ENCODE measurements at places on chromosomes 2 and 18. TPM values are rescaled to one million over a fixed set of nuclear protein-coding genes. Genes with fewer than 3 reads are reported as not detected.
A peak's percentile ranks its signal among the peaks of the same experiment; 100 is the strongest.

DNA sequence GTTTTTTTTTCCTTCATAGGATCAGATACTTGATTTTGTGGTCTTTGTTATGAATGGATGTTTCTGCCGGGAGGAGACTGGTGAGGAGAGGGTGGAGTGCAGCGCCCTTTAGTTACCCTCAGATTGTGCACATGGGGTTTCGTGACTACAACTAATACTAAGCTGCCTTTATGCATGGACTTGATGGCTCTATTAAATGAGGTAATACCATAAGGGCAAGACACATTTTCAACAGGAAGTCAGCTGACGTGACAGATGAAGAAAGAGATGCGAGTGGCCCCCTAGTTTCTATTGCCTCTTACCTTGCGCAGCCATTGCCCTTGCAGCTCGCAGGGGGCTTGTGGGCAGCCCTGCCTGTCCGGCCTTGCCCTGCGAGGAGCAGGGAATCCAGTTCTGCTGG, 24.4 kb downstream of the ZNF407 start:
- H3K4me3 ChIP-seq: no peak overlapping the region
- no peak overlapping the region for H3K27ac ChIP-seq
- no peaks in the 10 kb centered on the region for H3K36me3 ChIP-seq
- H3K4me1 ChIP-seq: no peaks in the 10 kb centered on the region

- no peak for DNase-seq
- H3K36me3 ChIP-seq: no peaks in the 10 kb centered on the region
- peaks cover 13% of the 10 kb centered on the region for H3K27me3 ChIP-seq
- no peaks in the 10 kb centered on the region for H3K4me1 ChIP-seq
Observed at GRCh38 chr18:48208432-48209140, 200.6 kb downstream of the ZBTB7C start.

Gene IL1F10
- total RNA-seq: not detected

Gene PROKR1
- total RNA-seq: not detected

GRCh38 chr2:11161747-11162146, 6.5 kb downstream of the SLC66A3 start:
- H3K4me3 ChIP-seq: no peak overlapping the region
- no peak overlapping the region for H3K27ac ChIP-seq
- DNase-seq: no peak
- no peaks in the 10 kb centered on the region for H3K36me3 ChIP-seq
- no peaks in the 10 kb centered on the region for H3K27me3 ChIP-seq

GRCh38 chr2:67234440-67234839, 162.7 kb upstream of the ETAA1 start:
- no peak overlapping the region for H3K27ac ChIP-seq
- no peaks in the 10 kb centered on the region for H3K27me3 ChIP-seq
- no peak for DNase-seq
- H3K36me3 ChIP-seq: no peaks in the 10 kb centered on the region
- H3K4me3 ChIP-seq: no peak overlapping the region
- H3K4me1 ChIP-seq: no peaks in the 10 kb centered on the region

Gene CDK15
- not detected for total RNA-seq

- H3K4me3 ChIP-seq: no peak overlapping the region
- H3K27ac ChIP-seq: no peak overlapping the region
- no peaks in the 10 kb centered on the region for H3K36me3 ChIP-seq
- H3K27me3 ChIP-seq: no peaks in the 10 kb centered on the region
- DNase-seq: no peak
- no peaks in the 10 kb centered on the region for H3K4me1 ChIP-seq
Observed at GRCh38 chr2:220887876-220888275, 684.2 kb downstream of the EPHA4 start.

Gene VWC2L
- total RNA-seq: not detected

DNA sequence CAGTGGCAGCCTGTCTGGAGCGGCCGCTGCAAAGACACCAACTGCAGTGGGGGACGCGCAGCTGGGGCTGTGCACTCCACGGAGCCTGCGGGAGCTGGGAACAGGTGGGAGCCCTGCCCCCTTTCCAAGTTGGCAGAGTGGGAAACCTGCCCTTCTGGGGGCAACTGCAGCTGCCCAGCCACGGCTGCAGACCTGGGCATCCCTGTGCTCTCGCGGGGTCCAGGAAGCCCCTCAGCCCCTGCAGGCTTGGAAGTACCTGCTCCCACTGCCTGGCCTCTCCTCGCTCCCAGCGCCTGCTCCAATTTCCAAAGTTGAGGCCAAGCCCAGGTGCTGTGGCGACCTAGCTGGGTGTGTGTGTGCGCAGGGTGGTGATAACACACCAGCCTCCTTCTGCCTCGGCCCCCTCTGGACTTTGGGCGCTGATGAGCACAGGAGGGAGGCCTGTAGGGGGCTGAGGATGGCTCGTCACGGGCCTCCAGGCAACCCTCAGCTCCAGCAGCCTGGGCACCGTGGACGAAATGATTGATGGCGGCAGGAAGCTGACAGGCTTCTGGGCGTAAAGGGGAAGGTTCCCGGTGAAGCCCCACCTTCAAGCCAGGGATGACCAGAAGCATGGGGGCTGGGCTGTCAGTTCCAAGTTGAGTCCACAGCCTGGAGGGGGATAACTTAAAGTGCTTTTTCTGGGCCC, 76.9 kb downstream of the PTPN4 start:
- 0 out of 2 replicates have a peak, but pooled peaks cover 3% of the 10 kb centered on the region for H3K4me1 ChIP-seq
- H3K27ac ChIP-seq: no peak overlapping the region
- no peak overlapping the region for H3K4me3 ChIP-seq

DNA sequence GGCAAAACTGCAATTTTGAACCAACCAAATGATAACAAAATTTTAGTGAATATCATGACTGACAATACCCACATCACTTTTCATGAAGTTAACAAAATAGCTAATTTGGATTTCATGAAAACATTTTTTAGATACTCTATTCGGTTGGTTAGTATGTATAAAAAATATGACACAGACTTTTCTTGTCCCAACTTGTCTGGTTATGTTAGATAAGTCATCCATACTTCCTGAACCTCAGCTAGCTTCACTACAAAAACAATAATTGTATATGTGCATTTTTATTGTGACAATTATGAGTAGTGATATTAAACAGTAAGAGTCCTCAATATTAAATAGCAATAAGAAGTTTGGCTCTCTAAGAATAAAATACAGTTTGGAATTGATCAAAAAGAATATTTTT, 408.1 kb upstream of the DSEL start:
- DNase-seq: no peak
- H3K27me3 ChIP-seq: no peaks in the 10 kb centered on the region
- H3K36me3 ChIP-seq: no peaks in the 10 kb centered on the region
- no peak overlapping the region for H3K4me3 ChIP-seq
- H3K4me1 ChIP-seq: no peaks in the 10 kb centered on the region

- H3K4me3 ChIP-seq: peak overlapping the region; percentile 30
- no peak overlapping the region for H3K27ac ChIP-seq
- H3K36me3 ChIP-seq: no peaks in the 10 kb centered on the region
- no peaks in the 10 kb centered on the region for H3K27me3 ChIP-seq
- peaks cover 10% of the 10 kb centered on the region for H3K4me1 ChIP-seq
Observed at GRCh38 chr2:174442546-174443510, 44.0 kb downstream of the GPR155 start.

GRCh38 chr2:235713189-235713588, 219.3 kb downstream of the AGAP1 start:
- H3K27me3 ChIP-seq: no peaks in the 10 kb centered on the region
- peaks cover 6% of the 10 kb centered on the region for H3K36me3 ChIP-seq
- H3K4me3 ChIP-seq: no peak overlapping the region
- no peak for DNase-seq
- H3K27ac ChIP-seq: no peak overlapping the region

GRCh38 chr2:31811482-31811881, 199.3 kb downstream of the MEMO1 start:
- H3K4me3 ChIP-seq: no peak overlapping the region
- DNase-seq: no peak
- H3K4me1 ChIP-seq: no peaks in the 10 kb centered on the region
- H3K36me3 ChIP-seq: no peaks in the 10 kb centered on the region

- H3K4me3 ChIP-seq: no peak overlapping the region
- H3K27ac ChIP-seq: peak overlapping the region; percentile 36
- no peaks in the 10 kb centered on the region for H3K27me3 ChIP-seq
- DNase-seq: peak; percentile 4
- H3K4me1 ChIP-seq: peaks cover 14% of the 10 kb centered on the region
Observed at GRCh38 chr18:58091099-58091611, 47.1 kb downstream of the NEDD4L start.

GRCh38 chr2:230676546-230676945, 36.1 kb upstream of the CAB39 start:
- H3K36me3 ChIP-seq: no peaks in the 10 kb centered on the region
- DNase-seq: no peak
- H3K4me1 ChIP-seq: peaks cover 4% of the 10 kb centered on the region
- no peak overlapping the region for H3K4me3 ChIP-seq
- H3K27ac ChIP-seq: no peak overlapping the region

Gene CXCR1
- total RNA-seq: not detected

DNA sequence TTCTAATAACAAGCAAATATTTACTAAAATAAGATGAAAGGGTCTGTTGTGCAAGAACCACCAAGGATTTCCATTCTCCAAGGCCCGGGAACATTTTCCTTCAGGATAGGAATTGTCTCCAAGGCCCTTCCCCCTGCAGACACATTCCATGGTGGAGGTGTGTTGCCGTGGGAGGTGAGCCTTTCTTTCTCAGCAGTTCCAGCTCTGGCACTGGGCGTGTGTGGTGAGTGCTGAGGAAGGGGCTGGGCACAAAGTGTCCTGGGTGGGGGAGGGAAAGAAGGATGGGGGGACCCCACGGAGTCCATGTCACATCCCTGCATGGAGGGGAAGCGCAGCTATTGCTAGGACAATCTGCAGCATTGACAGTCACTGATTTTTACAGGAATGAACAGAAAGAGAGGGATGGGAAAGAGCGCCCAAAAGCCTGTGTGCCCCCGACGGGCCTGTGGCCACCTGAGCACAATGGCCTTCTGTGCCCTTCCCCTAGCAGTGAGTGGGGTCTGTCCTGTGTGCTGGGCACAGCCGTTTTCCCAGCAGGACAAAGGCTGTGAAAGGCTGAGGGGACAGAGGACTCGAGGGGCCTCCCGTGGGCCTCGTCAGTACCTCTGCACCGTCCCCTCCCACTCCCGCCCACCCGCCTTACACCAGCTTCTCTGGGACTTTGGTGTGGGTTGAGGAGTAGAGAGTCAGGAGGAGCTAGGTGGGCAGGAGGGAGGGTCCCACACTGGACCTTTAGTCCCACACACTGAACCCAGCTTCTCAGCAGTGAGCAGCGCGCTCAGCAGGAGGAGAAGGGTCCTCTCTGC, 79.8 kb downstream of the PTGR3 start:
- no peaks in the 10 kb centered on the region for H3K27me3 ChIP-seq
- H3K4me1 ChIP-seq: no peaks in the 10 kb centered on the region
- no peak overlapping the region for H3K4me3 ChIP-seq
- DNase-seq: no peak
- H3K27ac ChIP-seq: no peak overlapping the region
- H3K36me3 ChIP-seq: no peaks in the 10 kb centered on the region

Gene IL36RN
- total RNA-seq: not detected

GRCh38 chr2:56262241-56262640, 78.5 kb downstream of the CCDC85A start:
- DNase-seq: no peak
- no peak overlapping the region for H3K27ac ChIP-seq
- no peaks in the 10 kb centered on the region for H3K27me3 ChIP-seq
- H3K4me3 ChIP-seq: no peak overlapping the region
- no peaks in the 10 kb centered on the region for H3K36me3 ChIP-seq

Gene GAREM1
- 11.1 TPM for total RNA-seq

DNA sequence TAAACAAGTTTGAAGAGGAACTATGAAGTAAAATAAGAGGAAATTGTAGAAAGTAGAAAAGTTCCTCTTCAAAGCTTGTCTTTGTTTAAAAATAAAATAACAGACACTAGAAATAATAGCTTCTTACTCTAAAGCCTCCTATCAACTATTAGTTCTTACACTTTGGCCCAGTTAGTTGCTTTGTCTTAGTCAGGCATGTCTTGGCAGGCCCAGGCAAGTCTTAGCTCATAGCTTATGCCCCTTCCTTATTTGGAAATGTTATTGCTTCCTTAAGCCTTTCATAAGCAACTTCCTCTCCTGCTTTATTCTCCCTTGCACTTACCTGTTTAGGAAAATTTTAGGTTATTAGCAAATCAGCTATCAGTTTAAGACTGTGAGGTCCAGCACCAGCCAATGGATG, 950.6 kb upstream of the LRATD1 start:
- H3K27me3 ChIP-seq: no peaks in the 10 kb centered on the region
- H3K4me3 ChIP-seq: no peak overlapping the region
- H3K27ac ChIP-seq: no peak overlapping the region
- DNase-seq: no peak
- H3K4me1 ChIP-seq: no peaks in the 10 kb centered on the region
- H3K36me3 ChIP-seq: no peaks in the 10 kb centered on the region

GRCh38 chr2:64348386-64349130, 105.4 kb upstream of the LGALSL start:
- H3K4me3 ChIP-seq: no peak overlapping the region
- no peak for DNase-seq
- H3K27me3 ChIP-seq: no peaks in the 10 kb centered on the region
- no peaks in the 10 kb centered on the region for H3K4me1 ChIP-seq
- no peak overlapping the region for H3K27ac ChIP-seq
